Esophagus muscularis mucosa (tissue), 4 donors: ENCODE measurements at places on chromosomes 3 and 15. TPM values are rescaled to one million over a fixed set of nuclear protein-coding genes. Genes with fewer than 3 reads are reported as not detected.
A peak's percentile ranks its signal among the peaks of the same experiment; 100 is the strongest.

- no peak for DNase-seq
Measured at GRCh38 chr3:58839187-58839586, 172.6 kb upstream of the FAM3D start.

GRCh38 chr3:11522953-11523571 is 120.7 kb downstream of the VGLL4 start:
- DNase-seq: no peak

- DNase-seq: no peak
Measured at GRCh38 chr3:71681224-71681668, 44.0 kb downstream of the EIF4E3 start.

DNA sequence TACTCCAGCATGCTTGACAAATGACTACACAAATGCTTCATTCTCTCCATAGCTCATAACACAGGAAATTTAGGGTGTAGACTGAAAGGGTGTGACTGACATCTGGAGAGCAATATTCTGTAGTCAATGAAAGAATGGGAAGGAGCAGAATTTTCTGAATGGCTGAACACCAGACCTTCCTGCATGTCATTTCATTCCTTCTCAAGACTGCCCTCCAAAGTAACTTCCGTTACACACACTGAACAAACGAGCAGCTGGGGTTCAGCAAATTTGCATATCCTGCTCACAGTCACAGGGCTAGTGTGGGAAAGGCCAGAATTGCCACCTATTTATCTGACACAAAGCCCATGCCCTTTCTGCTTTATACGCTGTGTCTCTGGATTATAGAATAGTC is 325.0 kb upstream of the CFAP20DC start:
- no peak for DNase-seq

- no peak for DNase-seq
Measured at GRCh38 chr3:196994056-196994455, 25.4 kb upstream of the PIGZ start.

DNA sequence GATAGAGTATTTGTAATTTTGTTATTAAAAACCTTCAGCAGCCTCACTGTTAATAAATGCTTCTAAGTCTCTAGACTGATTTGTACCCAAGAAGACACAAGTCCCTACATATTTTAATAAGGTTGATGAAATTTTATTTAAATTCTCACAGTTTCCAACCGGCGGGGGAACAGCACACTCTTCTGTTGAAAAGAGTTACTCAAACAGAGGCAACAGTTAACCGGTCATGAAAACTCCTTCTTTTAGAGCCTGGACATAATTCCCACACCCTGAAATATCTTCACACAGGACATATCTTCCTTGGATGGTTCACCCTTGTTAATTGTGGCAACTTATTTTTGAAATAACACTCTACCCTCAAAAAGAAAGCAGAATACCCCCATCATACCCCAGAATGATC is 278.8 kb downstream of the FOXP1 start:
- DNase-seq: no peak

DNA sequence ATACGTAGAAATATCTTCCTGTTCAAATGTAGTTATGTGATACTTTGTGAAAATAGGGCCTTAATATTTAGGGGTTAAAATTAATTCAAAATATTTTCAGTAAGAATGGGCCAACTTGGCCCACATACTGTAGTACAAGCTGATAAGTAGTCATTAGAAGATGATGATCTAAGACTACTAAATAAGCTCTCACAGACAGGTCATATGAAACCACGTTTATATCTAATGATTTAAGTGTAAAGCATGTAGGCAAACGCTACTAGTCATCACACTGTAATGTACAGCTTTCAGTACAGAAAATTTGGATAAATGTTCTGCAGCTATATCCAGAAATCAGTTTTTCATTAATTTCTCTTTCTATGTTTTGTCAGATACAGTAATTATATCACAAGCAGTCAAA is 228.6 kb downstream of the UBE2E2 start:
- no peak for DNase-seq

- no peak for DNase-seq
Measured at GRCh38 chr15:98866511-98866910, 141.1 kb downstream of the PGPEP1L start.

DNA sequence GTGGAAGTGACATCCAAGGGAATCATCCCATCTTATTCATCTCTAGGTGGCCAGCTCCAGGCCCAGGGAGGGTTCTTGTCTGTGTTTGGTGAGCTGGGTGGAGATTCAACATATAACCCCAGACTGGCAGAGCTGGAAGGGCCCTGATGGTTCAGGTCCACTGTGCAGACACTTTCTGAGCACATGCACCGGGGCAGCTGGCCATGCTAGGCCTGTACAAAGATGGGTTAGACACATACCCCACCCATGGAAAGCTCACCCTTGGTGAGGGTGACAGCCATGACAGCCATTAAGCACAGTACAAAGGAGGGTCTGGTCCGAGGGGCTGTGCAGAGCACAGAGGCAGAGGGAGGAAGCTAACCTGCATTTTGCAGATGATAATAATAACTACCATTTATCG is 100.4 kb downstream of the CORO2B start:
- no peak for DNase-seq

GRCh38 chr3:88059380-88060170 is 520 bp downstream of the ZNF654 start:
- peak; percentile 91 for DNase-seq

DNA sequence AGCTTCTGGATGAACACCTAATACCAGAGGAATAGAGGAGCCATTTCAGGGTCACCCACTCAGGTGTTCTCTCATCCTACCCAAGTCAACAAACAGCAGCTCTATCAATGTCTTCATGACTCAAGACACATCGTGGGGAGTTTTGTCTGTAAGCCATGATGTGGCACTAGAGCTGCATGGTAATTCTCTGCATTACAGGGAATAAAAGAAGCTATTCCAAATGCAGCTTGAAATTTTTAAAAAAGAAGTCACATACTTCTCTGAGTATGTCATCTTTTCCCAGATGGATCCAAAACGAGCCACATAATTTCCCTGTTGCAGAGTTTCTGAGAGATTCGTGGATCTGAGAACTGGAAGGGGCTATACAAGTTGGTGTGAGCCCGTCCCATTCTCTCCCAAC is 6.1 kb upstream of the THSD4 start:
- no peak for DNase-seq

- DNase-seq: no peak
Measured at GRCh38 chr3:178707311-178708031, 171.2 kb downstream of the KCNMB2 start.

DNA sequence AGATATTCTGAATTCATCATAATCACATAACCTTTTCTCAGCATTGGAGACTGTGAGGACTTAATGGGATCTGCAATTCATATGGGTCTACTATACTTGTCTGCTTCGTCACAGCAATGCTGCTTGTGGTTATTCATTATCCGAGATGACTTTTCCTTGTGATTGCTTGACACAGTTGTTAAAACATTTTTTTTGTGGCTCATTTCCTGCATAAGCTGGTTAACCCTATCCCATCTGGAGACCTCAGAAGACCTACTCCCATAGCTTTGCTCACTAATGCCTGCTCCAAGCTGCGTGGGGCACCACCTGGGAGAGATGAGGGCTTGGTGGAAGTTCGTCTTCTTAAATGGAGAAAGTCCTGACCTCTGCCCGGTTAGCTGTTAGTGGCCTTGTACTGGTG is 360.8 kb downstream of the CHST2 start:
- no peak for DNase-seq

DNA sequence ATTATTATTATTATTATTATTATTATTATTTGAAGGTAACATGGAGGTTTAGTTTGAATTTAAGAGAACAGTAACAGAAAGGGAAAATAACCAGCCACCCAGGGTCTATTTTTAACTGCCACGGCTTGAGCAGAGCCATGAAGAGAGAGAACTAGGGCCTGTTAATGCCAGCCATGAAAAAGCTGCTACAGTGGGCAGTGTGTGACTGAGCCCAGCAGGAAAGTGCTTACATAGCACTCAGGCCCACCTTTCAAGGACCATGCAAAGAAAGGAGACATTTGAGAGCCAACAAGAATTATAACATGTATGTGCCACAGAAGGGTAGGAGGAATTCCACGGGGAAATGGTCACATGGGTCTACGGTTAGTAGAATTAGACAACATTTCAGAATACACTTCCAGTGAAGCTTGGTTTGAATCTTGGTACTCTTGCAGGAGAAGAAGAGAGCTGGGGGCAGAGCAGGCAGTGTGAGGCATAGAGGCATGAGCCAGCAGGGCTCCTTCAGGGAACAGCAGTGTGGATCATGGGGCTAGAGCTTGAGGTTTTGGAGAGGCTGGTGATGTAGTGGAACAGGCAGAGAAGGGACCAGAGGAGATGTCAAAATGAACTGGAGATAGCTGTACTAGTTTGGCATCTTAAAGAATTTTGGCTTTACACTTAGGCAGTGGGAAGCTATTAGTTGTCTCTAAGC is 140.7 kb downstream of the CMSS1 start:
- no peak for DNase-seq

DNA sequence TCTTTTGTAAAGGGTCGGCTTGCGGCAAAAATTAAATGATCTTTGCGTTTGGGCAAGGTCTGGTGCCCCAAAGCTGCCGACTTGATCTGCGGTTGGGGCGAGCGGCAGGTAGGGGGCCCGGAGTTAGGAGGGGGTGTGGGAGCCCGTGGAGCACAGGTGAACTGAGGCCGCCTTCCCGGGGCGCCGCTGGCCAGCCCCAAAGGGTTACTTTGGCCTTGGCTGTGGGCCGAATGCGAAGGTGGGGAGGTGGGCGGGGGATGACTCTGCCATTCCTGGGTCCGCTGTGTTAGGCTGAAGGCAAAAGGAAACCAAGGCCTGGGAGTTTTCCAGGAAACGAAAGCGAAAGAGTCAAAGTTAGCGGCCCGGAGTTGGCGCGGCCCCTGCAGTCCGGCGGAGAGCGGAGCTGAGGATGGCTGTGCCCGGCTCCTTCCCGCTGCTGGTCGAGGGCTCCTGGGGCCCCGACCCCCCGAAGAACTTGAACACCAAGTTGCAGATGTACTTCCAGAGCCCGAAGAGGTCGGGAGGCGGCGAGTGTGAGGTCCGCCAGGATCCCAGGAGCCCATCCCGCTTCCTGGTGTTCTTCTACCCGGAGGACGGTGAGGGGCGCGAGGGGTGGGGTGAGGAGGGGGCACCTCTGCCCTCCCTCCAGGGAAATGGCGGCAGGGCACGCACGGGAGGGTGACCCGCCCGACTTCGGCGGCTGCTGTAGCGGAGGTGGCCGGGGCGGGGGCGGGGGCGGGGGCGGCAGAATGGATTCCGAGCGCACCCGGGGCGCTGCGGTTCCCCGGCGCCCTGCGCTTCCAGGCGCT is at the start of gene PARP14:
Gene PARP14 (plus strand): TSS at position 365 of the 809 bp plus-strand sequence. CDS start 45 bp downstream, at position 410.
- DNase-seq: no peak

- no peak for DNase-seq
Measured at GRCh38 chr3:101825904-101826445, 23.3 kb upstream of the NFKBIZ start.

- no peak for DNase-seq
Measured at GRCh38 chr3:8095724-8096123, 405.9 kb upstream of the LMCD1 start.

DNA sequence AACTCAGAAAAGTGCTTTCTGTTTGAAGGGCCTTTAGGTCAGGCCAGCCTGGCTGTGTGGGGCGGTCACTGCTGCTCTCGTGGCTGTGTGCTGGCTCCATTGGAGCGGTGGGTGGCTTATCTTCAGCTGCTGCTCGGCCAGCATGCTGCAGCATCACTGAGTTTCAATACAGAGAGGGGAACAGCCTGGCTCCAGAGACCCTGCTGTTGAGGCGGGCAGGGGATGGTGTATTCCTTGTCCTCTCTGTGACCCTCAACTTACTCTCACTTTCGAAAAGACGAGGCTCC is 248.5 kb upstream of the ONECUT1 start:
- DNase-seq: no peak

- DNase-seq: no peak
Measured at GRCh38 chr3:131224886-131225550, 156.6 kb upstream of the NUDT16 start.

DNA sequence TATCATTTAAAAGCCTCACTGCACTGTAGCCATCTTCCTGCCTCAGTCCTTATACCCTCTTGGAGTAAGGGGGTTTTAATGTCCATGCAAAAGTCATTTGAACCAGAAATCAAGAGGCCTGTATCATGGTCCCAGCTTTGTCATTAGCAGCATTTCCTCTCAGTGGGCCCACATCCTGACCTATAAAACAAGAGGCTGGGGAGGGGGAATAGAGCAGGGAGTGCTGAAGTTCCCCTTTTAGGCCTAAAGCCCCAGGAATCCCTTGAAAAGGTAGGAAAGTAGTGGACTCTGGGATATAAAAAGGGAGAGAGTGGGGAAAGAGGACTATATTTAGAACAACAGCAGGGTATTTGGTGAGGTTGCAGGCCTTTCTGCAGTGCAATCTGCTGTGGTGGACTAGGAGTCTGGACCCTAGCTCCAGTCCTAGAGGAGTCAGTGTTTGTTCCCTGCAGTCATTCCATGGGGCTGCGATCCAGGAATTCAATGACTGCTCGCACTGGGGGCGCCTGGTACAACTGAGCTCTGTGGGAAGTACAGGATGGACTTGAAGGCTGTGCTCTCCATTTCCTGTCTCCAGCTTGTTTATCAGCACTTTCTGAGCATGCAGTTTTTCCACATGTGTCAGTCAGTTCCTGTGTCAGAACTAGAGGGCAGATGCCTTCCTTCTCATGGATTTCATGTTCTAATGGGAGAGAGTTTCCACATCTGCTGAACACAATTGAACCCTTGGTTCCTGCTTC is 46.8 kb downstream of the PDHB start:
- DNase-seq: no peak

- DNase-seq: no peak
Measured at GRCh38 chr3:141410408-141410807, 42.1 kb downstream of the ZBTB38 start.

DNA sequence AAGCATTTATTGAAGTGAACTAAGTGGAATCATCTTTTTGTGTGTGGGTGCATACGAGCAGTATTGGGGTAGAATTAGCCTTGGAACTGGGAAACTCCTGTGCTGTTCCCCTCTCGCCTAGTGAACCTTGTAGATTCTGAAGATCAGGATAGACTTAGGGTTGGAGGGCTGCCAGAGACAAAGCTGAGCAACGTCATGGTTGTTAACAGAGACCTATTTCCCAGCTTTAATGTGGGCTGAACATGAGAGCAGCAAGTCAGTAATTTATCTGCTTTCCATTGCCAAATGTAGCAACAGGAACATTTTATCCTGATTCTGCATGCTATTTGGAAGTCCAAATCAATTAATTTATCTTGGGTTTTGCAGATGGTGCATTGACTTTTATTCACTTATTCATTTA is 246.6 kb downstream of the IL20RB start:
- peak; percentile 60 for DNase-seq

DNA sequence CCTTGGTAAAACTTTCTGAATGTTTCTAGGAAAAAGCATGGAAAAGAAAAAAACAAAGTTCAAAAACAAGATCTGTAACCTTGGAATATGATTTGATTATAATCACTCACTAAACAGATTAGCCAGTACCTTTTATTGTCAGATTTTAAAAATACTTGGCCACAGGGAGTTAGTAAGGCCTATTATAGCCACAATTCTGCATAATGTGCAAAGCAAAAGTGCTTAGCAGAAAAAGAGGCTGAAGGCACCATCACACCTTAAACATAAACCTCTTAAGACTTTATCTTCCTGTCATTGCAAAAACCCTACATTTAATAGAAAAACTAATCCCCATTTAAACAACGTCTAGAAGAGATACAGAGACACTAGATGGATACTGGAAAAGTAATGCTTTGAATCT is 41.8 kb downstream of the CHSY1 start:
- DNase-seq: no peak

The TF gene
- total RNA-seq: 0.23 TPM

The A4GNT gene
- not detected for total RNA-seq

The ZIC1 gene
- not detected for total RNA-seq

The PLA2G4E gene
- total RNA-seq: not detected

The STX19 gene
- not detected for total RNA-seq

The CKMT1A gene
- total RNA-seq: 0.17 TPM

The GADL1 gene
- 4.6 TPM for total RNA-seq

The ACTC1 gene
- 8.7 TPM for total RNA-seq

The MRPL46 gene
- 14.5 TPM for total RNA-seq

The ITGA11 gene
- total RNA-seq: 3.6 TPM

The PTPRG gene
- total RNA-seq: 51.9 TPM
